ENCODE measurements at places on chromosomes 11 and 22. TPM values are rescaled to one million over a fixed set of nuclear protein-coding genes. Genes with fewer than 3 reads are reported as not detected.

- no peaks in the 10 kb centered on the region for H3K27me3 ChIP-seq
- H3K4me1 ChIP-seq = no peaks in the 10 kb centered on the region
- no peak overlapping the region for H3K4me3 ChIP-seq
- no peak for DNase-seq
Measured at GRCh38 chr11:44782478-44782877, 55.7 kb downstream of the TSPAN18 start.

DNA sequence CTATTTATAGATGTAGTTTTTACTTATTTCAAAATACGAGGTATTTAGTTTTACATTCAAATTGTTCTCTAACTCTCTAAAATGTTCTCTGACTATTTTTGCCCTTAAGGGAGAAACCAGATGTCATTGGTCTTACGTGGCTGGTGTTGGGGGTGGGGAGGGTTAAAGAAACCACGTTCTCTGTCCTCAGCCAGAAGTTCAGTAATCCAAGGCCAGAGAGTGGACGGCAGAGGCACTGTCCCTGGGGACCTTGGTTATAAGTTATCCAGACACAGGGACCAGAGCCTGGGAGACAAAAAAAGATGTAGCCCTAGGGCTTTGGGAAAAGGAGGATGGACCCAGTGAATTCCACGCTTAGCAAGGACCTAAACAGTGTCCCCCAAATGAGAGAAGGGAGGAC lies 706 bp upstream of the OR51E1 start:
- H3K27me3 ChIP-seq = no peaks in the 10 kb centered on the region
- no peaks in the 10 kb centered on the region for H3K36me3 ChIP-seq
- no peak overlapping the region for H3K4me3 ChIP-seq
- no peak overlapping the region for H3K27ac ChIP-seq
- no peaks in the 10 kb centered on the region for H3K4me1 ChIP-seq

DNA sequence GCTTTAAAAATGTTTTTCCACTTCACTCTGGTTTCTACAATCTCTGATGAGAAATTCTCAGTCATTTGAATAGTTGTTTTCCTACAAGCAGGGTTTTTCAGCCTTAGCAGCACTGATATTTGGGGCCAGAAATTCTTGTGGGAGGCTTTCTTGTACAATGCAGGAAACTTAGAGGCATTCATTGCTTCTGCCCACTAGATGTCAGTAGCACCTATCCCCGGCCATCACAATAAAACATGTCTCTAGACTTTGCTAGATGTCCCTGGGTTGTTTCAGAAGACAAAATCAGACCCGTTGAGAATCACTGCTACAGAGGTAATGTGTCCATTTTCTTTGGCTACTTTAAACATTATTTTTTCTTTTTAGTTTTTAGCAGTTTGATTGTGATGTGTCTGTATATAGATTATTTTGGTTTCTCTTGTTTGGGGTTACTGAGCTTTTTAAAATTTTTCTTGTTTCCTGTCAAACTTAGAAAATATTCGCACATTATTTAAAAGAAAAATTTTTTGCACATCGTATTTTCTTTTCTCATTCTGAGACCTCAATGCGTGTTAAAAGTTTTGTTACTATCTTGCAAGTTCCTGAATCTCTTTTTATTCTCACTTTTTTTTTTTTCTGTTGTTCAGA lies 60.8 kb upstream of the CCDC179 start:
- H3K4me1 ChIP-seq = no peaks in the 10 kb centered on the region
- no peaks in the 10 kb centered on the region for H3K27me3 ChIP-seq
- no peaks in the 10 kb centered on the region for H3K36me3 ChIP-seq

DNA sequence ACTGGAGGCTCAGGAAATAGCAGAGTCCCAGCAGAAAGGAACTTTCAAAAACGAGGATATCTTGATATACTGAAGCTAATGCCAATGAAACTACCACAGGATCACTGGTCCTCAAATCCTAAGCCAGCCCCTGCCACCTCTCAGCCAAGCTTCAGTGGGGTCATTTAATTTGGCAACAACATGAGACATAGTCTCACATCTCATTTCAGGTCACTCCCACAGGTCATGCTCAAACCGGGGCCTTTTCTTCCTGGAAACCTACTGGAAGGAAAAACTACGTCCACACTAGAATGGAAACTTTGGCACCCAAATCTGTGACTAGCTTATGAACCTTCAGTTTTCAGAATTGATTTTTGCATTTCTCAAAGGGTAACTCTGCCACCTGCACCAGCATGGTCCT lies 61.9 kb upstream of the CYP2D6 start:
- no peak for DNase-seq
- no peak overlapping the region for H3K4me3 ChIP-seq
- no peaks in the 10 kb centered on the region for H3K27me3 ChIP-seq

DNA sequence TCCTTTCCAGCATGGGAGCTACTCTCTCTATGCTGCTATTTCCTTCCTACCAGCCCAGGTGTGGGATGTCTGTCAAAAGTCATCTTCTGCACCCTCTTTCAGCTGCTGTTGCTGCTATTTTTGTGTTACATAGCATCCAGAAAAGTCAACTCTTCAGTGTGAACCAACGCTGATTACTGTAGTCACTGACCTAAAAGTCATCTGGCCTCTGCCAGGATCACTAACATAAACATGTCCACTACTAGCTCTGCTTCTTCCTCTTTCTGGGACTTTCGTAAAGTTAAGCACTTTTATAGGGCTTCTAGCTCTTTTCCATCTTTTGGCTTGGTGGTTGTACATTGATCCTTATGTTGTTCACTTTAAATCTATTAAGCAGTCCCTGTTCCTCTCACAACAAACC lies 90.2 kb upstream of the CARD18 start:
- H3K27me3 ChIP-seq = no peaks in the 10 kb centered on the region
- no peaks in the 10 kb centered on the region for H3K4me1 ChIP-seq
- H3K27ac ChIP-seq = no peak overlapping the region
- no peaks in the 10 kb centered on the region for H3K36me3 ChIP-seq

- no peak for DNase-seq
- no peaks in the 10 kb centered on the region for H3K27me3 ChIP-seq
- no peak overlapping the region for H3K27ac ChIP-seq
- peaks cover 6% of the 10 kb centered on the region for H3K4me1 ChIP-seq
Measured at GRCh38 chr11:35077709-35078469, 61.1 kb upstream of the CD44 start.

DNA sequence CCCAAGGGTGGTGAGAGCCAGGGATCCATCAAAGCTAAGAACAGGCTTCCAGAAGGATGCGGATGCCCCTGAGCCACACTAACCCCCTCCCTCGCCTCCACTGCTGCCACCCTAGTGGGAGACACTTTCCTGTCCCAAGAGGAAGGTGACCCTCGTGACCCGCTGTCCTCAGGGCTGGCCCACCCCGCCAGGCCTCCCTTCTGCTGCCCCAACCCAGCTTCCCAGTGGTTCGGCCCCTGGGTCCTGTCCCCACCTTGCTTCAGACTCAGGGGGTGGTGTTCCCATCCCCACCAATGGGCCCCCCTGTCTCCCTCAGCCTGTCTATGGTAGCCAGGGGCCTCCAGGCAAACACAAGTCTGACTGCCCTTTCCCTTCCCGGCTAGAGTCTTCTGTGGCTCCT lies 6.5 kb upstream of the PICK1 start:
- H3K27me3 ChIP-seq = no peaks in the 10 kb centered on the region
- H3K27ac ChIP-seq = no peak overlapping the region
- DNase-seq = no peak
- no peaks in the 10 kb centered on the region for H3K36me3 ChIP-seq

GRCh38 chr11:46321757-46322156 lies 25.5 kb upstream of the DGKZ start:
- H3K36me3 ChIP-seq = no peaks in the 10 kb centered on the region
- H3K4me1 ChIP-seq = no peaks in the 10 kb centered on the region
- no peak for DNase-seq

GRCh38 chr11:32885556-32885955 lies 7.1 kb upstream of the QSER1 start:
- no peaks in the 10 kb centered on the region for H3K36me3 ChIP-seq

DNA sequence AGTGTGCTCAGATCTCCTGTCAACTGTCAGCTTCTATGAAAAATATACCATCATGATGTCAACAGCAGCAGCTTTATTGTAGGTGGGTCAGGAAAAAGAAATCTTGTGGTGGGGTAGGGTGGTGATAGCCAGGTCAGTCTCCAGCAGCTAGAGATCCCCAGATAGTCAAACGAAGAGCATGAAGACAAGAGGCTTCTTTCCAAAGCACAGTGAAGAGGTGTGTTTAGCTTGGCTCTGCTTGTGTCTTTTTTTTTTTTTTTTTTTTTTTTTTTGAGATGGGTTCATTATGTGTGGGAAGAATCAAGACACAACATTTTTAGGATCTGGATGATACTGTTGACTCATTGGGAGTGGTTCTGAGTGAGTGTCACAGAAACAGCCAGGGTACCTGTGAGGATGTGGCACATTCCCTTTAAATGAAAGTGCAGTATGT lies 1075.5 kb downstream of the NTM start:
- no peaks in the 10 kb centered on the region for H3K27me3 ChIP-seq
- no peak for DNase-seq
- no peaks in the 10 kb centered on the region for H3K36me3 ChIP-seq

DNA sequence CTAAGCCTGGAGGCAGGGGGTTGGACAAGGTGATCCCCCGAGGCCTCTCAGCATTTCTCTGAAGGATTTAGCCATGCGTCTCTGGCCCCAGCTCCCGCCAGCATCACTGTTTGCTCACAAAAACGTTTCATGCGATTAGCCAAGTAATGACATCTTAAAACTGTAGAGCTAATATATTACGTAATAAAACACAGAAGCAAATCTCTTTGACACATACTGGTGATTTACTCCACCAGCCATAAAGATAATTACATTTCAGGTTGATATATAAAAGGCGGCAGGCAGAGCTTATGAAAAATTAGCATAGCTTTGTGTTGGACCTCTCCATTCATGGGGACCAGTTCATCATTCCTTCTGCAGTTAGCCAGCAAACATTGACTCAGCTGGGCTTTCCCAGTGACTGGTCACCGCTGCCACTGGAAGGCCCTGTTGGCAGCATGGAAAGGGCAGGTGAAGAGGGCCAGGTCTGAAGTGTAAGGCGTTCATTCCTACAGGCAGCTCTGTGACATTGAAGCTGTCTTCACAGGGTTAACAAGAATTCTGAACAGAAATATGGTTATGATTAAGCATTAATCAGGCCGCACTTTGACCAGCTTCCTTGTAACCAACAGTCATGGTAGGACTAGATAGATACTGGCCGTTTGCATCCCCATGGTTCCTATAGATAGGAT lies 150.3 kb downstream of the NECTIN1 start:
- no peaks in the 10 kb centered on the region for H3K36me3 ChIP-seq
- no peaks in the 10 kb centered on the region for H3K4me1 ChIP-seq
- no peak overlapping the region for H3K4me3 ChIP-seq
- DNase-seq = no peak
- no peak overlapping the region for H3K27ac ChIP-seq
- H3K27me3 ChIP-seq = peaks cover 2% of the 10 kb centered on the region

DNA sequence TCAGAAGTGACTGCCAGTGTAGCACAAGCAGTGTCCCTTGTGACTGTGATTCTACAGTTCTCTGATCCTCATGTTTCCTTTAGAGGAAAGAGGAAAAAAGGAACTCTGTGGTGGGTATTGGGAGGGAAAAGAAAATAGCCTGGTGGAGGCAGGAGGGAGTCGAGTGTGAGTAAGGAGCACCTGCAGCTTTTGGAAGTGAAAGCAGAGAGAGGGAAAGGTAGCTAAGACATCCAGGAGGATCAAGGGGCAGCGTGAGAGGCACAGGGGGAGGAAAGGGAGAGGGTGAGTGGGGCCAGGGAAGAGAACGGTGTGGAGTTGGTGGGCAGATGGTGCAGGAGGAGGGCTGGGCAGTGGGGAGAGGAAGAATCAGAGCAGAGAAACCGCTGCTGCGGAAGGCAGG lies 12.4 kb downstream of the TMA7B start:
- H3K4me3 ChIP-seq = no peak overlapping the region
- H3K27me3 ChIP-seq = no peaks in the 10 kb centered on the region
- no peaks in the 10 kb centered on the region for H3K36me3 ChIP-seq
- no peak overlapping the region for H3K27ac ChIP-seq
- DNase-seq = no peak

- peaks cover 6% of the 10 kb centered on the region for H3K4me1 ChIP-seq
- H3K4me3 ChIP-seq = no peak overlapping the region
- no peaks in the 10 kb centered on the region for H3K36me3 ChIP-seq
- peak overlapping the region; percentile 70 for H3K27ac ChIP-seq
- no peaks in the 10 kb centered on the region for H3K27me3 ChIP-seq
- DNase-seq = no peak
Measured at GRCh38 chr11:73145986-73146575, 4.0 kb upstream of the FCHSD2 start.

GRCh38 chr11:61183645-61184044 lies 19.7 kb upstream of the PGA3 start:
- H3K27me3 ChIP-seq = no peaks in the 10 kb centered on the region
- no peak overlapping the region for H3K4me3 ChIP-seq
- DNase-seq = no peak
- H3K4me1 ChIP-seq = no peaks in the 10 kb centered on the region
- H3K27ac ChIP-seq = no peak overlapping the region

DNA sequence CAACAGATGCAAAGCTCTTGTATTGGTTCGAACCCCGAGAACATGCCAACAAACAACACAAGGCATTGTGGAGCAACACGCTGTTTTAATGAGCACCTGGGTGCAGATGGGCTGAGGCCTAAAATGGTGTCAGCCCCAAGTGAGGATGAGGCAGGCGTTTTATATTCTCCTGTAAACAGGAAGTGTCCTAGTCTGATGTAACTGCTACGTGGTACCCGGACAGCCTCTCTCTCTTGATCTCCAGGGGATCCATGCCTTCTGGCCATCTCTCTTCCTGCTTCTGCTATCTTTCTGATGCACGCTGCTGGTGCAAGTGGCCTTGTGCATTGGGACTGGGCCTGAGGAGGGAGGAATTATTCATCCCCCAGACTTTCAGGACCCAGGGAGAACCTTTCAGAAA lies 19.4 kb upstream of the VSTM5 start:
- DNase-seq = no peak
- H3K4me1 ChIP-seq = no peaks in the 10 kb centered on the region
- no peak overlapping the region for H3K4me3 ChIP-seq

DNA sequence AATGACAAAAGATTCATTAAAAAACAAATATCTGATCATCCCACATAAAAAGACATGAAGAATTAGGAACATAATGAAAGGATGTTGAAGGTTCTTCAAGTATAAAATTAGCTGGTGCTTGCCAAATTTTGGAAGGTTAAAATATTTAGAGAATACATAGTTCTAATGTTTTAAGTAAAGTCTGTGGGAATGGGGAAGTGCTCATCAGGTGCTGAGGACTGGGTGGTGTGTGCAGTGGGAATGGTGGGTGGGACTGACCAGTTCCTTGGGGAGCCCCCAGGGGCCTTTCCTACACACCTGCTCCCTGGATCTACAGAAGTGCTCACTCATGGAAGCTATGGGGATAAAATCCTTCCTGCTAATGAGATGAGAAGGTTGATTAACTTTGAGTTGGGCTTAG lies 11.8 kb downstream of the LDLRAD3 start:
- no peak for DNase-seq
- H3K4me1 ChIP-seq = no peaks in the 10 kb centered on the region
- H3K27ac ChIP-seq = no peak overlapping the region
- no peaks in the 10 kb centered on the region for H3K36me3 ChIP-seq

GRCh38 chr11:6156628-6157359 lies 13.3 kb downstream of the OR52B2 start:
- no peak overlapping the region for H3K27ac ChIP-seq
- no peak for DNase-seq
- no peaks in the 10 kb centered on the region for H3K27me3 ChIP-seq
- H3K4me1 ChIP-seq = no peaks in the 10 kb centered on the region

ART5 gene
- total RNA-seq = not detected

RNF215 gene
- 20.9 TPM for total RNA-seq

PGM2L1 gene
- 13.5 TPM for total RNA-seq

BAD gene
- total RNA-seq = 53.3 TPM

TREH gene
- not detected for total RNA-seq

HTR3A gene
- not detected for total RNA-seq

FIBIN gene
- total RNA-seq = 80.9 TPM

FAM181B gene
- total RNA-seq = 1.7 TPM

NR1H3 gene
- total RNA-seq = 14.9 TPM

SCGB1D2 gene
- not detected for total RNA-seq

GLYATL2 gene
- total RNA-seq = not detected

NAP1L4 gene
- total RNA-seq = 99.5 TPM
